ENCODE measurements at places on chromosomes 5 and 9.

- no peak for DNase-seq
Observed at GRCh38 chr9:130993303-130994030, 15.5 kb upstream of the LAMC3 start.

DNA sequence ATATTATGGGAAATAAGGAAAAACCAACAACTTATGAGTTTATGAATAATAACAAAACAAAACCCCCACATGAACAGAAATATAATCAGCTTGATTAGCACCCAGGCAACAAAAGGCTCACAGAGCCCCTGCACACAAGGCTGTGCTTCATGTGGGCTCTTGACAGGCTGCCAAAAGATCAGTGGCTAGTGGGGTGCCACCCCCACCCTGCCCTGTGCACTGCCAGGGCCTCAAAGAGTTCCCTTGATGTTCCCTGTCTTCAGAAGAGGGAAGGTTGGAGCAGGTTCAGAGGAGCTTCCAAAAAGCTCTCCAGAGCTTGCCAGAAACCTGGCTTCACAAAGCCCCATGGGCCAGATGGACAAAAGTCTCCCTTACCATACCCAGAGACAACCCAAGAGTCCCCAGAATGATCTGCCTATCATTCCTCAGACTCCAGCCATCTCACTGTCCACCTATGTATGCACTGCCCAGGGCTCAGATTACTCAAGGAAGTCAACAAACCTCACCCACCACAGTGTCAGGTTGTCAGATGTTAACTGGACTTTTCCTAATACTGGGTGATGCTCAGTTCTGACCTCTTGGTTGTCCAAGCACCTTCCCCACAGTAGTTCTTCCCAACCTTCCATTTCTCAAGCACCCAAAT lies 87.5 kb downstream of the SIL1 start:
- DNase-seq, result no peak

GRCh38 chr9:77092536-77092935 lies 73.1 kb downstream of the FOXB2 start:
- DNase-seq, result no peak

DNA sequence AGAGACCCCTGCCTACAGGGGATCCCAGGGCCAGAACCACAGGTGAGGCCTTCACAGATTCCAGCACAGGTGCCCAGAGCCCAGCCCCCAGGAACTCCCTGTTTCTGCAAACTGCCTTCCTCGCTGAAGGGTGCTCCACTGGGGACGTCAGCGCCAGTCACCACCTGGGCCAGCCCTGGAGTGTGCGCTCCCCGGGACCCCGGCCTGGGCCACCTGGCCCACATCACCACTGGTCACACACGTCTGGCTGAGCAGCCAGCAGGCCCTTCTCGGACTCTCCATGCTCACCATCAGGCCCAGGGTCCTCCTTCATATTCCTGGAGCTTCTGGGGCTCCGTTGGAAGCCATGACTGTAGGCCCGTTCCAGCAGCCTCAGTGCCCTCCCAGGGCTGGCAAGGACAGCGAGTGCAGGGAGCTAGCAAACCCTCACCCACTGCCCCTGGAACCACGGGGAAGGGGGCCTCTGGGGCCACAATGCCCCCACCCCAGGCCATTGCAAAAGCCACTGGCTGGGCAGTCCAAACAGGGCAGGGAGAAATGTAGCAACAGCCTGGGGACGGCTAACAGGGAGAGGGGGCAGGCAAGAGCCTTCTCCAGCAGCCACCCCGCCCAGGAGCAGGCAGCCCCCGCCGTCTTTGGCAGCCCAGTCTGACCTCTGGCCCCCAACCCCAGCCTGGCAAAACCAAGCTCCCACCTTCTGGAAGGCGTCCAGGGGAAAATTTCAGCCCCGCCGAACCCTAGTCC lies 1.3 kb downstream of the AGPAT2 start:
- no peak for DNase-seq

- DNase-seq, result peak; percentile 66
Observed at GRCh38 chr5:61330845-61331406, 1.1 kb upstream of the ZSWIM6 start.

DNA sequence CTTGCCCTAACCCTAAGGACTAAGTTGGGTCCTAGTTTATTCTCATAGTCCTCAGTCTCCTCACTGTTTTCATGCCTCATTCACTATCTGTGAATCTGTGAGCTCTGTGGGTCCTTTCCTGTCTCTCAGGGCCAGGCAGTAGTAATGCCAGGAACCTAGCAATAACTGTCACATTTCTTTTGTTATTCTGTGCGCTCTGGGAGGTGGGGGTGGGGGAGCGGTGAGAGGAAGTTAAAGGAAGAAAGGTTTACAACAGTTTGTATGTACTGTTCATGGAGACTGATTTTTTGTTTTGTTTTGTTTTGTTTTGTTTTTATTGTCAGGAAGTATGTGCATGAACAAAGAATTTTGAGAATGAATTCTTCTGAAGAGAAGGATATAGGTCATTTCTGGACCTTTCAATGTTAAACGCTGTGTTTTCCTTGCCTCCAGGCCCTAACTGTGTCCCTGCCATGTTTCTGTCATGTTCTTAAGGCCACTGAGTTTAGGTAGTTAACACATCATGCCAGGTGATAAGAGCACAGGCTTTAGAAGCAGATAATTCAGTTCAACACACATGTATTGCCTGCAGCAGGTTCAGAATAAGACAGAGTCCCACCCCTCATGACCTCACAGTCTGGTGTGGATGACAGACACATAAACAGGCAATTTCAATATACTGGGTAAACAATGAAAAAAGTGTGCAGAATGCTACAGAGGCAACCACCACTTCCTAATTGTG lies 13.3 kb upstream of the FEM1C start:
- no peak for DNase-seq

DNA sequence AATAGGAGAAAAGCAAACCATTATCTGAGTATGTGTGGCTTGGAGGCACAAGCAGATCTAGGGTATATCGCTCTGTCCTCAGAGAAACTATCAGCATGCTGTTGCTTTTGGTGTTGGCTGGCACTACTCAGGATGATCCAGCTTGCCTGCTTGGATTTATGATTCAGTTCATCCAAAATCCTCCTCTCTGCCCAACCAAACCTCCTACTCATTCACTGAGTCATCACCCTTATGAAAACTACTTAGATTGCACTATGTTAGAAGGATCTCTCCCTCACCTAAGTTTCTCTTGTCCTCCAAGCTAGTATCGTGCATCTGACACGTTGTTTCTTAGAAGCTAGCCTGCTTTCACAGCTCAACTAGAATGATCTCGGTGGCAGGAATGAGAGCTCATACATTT lies 14.2 kb upstream of the ZBED3 start:
- DNase-seq, result no peak

- DNase-seq, result no peak
Observed at GRCh38 chr5:59597690-59598546, 295.6 kb downstream of the PDE4D start.

DNA sequence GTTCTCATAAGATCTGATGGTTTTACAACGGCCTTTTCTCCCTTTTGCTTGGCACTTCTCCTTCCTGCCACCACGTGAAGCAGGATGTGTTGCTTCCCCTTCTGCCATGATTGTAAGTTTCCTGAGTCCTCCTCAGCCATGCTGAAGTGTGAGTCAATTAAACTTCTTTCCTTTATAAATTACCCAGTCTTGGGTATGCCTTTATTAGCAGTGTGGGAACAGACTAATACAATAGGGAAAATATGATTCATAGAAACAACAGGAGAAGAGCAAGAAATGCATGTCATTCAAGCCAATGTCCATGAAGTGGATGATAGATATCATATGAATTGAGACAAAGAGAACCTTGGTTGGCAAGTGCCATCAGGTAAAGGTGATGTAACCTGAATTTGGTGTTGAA lies 128.3 kb upstream of the HAPLN1 start:
- no peak for DNase-seq

Data from heart left ventricle (tissue), 16 donors.